ENCODE measurements at places on chromosomes 2 and 18. TPM values are rescaled to one million over a fixed set of nuclear protein-coding genes. Genes with fewer than 3 reads are reported as not detected.
A peak's percentile ranks its signal among the peaks of the same experiment; 100 is the strongest.

Gene PSMA8
- not detected for total RNA-seq

DNA sequence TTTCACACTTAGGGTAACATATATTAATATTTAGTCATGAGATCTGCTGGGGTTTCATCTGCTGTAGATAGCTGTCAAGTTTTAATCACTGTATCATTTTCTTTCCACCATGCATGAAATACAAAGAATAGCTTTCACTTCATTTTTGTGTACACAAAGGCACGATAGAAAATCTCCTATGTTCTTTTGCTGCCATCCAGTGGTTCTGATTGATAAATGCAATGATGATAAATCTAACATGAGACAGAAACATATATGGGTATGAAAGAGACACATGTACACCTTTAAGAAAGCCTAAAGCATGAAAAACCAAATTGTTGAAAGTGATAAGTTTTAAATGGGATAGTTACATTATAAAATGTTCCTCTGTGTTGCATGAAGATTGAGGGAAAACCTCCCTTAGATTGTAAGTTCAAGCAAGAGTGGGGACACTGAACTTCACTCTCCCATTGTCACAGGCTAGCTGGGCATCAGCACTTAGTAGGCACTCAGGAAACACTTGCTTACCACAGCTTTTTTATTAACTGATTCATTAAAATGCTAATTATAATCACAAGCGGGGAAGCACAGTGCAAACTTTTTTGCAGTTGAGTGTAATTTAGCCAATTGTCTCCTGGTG, 31.2 kb downstream of the C1D start:
- DNase-seq: no peak

- DNase-seq: no peak
Observed at GRCh38 chr2:5978131-5978751, 286.1 kb downstream of the SOX11 start.

Gene THSD7B
- 0.16 TPM for total RNA-seq

DNA sequence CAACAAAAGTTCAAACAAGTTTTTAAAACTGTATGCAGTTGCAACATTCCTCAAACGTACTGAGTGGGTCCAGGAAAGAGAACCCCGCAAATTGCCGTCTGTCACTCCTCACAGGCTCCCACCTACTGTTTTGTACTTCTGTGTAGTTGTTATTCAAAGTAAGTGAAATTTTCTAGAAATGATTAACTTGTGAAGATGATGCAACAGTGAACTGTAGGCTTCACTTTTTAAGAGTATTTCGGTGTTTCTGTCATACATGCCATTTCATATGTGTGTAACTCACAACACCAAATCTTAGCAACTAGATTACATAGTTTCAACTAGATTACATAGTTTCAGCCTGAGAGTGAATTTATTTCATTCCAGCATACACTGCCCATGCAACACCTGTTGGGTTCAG, 226.0 kb upstream of the TANK start:
- DNase-seq: no peak

Gene AGBL5
- total RNA-seq: 8.4 TPM

DNA sequence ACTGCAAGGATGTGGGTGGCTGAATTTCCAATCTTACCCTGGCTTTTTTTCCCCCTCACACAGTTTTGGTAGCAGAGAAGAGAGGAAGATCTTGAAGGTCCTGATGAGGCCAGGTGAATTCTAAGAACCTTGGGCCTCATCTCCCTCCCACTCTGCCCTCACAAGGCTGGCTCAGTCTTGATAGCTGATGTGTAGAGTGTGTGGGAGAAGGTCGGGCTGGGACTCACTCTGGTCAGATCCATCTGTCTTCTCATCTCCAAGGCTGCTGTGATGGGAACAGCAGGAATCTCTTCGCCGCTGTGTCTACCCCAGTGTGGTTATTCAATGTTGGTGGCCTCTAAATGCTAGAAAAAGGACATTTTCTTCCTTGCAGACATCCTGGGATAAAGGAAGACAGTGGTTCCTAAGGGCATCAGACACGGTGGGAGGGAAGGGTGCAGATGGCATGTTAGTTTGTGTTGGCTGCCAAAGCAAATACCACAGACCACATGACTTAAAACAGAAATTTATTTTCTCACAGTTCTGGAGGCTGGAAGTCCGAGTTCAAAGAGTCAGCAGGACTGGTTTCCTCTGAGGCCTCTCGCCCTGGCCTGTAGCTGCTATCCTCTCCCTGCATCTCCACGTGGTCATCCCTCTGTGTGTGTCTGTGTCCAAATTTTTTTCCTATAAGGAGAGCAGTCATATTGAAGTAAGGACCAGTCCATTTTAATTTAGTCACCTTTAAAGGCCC, 37.6 kb upstream of the MGAT4A start:
- DNase-seq: no peak

- DNase-seq: peak; percentile 40
Observed at GRCh38 chr2:200797242-200797770, 14.4 kb upstream of the BZW1 start.

DNA sequence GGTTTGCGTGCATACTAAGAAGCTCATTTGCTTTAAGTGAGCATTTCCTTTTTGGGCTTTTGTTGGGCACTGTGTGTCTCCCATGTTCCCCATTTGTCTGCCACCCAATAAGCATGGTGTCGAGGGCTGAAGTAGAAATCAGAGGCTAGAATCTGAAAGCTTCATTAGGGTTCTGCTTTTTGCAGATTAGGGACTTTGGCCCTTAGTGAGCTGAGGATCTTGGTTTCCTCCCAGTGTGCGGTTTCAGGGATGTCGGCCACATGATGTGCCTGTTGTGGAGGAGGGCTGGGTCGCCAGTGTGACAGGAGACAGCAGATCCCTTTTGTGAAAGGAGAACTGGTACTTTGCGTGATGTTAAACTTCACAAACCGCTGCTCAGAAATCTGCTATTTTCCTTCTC, 41.1 kb downstream of the PLEKHB2 start:
- no peak for DNase-seq

- DNase-seq: no peak
Observed at GRCh38 chr2:85953476-85953875, 64.7 kb upstream of the ST3GAL5 start.

Gene CHN1
- total RNA-seq: 9.4 TPM

DNA sequence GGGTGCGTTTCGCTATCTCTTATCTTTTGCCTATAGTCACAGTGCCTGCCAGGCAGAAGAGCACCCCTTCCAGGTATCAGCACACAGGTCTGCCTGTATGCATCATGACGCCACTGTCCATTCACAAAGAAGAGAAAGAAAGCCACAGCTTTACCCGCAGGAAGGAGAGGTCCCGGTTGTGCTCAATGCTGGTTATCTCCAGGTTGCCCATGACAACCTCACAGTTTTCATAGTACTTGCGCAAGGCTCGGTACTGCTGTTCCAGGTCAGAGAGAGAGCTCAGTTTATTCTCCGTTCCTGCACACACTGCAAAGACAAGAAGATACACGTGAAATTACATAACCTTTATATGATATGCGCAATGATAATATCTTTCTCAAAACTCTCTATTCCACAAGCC, 414.0 kb downstream of the ERBB4 start:
- peak; percentile 26 for DNase-seq

DNA sequence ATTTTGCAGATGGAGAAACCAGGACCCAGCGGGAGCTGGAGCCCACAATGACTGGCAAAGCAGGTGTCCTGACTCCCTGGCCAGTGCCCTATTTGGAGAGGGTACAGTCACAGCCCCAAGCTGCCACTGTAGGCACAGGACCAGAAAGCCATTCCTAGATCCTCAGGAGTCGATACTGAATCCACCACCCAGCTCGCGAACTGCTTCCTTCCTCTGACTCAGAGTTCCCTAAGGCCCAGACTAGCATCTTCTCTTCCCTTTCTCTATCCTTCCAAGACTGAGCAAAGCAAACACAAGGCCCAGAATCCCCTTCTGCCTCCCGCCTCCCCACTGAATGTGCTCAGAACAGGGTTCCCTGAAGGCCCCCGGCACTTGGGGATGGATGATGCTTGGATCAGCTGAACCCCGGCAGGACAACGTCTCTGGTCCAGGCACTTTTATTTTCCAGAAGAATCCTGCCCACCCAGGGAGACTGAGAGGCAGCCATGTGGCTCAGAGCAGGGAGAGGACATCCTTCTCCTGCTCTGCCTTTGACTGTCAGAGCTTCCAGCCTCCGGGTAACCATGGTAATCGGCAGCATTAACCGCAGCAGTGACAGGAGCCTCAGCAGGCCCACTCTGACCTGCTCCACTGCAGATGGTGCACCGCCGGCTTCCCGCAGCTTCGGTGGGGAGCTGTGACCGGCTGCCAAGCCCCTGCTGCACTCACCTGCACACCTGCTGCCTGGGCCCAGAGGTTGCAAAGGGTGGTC, 34.8 kb upstream of the KLHL29 start:
- no peak for DNase-seq

Gene CAPN13
- not detected for total RNA-seq

Gene UGT1A6
- not detected for total RNA-seq

Gene SERPINB2
- total RNA-seq: 0.37 TPM

Gene TXNDC2
- total RNA-seq: 0.18 TPM
